Stimulated activated CD4-positive, alpha-beta T cell treated with anti-CD3 and anti-CD28 coated beads, TNF-alpha, amount 100 ng/mL, for 4 hours (primary cell): ENCODE measurements at places on chromosomes 5 and 9.

DNA sequence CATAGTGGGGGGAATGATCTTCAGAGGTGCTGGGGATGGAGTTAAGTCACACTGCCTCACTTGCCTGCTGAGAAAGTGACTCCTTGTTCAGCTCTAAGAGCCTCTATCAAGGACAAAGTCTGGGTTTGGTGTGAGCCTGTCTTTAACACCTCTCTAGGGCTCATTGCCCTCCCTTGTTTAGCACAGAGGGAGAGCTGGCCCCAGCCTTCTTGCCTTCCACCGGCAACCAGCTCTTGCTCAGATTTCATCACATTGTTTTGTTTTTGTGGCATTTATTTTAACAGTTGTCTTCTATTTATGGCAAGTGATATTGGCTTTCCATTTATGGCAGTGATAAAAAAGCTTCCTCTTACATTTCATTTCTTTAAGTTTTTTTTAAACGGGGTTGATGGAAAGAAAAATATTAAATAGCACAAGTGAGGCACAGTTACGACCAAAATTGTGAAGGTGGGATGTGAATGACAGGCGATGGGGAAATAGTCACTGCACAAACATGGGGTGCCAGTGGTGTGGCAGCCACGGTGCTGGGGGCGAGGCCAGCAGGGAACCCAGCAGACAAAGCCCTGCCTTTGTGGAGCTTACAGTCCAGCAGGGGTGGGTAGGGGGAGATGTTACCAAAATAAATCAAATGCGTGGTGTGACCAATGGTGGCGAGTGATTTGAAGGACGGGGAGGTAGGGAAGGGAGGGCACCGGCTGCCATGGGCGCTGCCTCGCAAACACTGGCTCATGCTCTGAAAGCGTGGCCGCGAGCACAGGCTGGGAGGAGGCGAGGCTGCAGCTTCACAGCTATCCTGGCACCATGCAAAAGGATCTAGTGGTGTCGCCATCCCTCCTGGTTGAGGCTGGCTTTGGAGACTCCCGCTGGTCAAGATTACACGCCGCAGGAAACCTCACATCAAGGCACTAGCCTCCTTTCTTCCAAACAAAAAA lies 21.2 kb upstream of the UNC5A start:
- no peak for DNase-seq

DNA sequence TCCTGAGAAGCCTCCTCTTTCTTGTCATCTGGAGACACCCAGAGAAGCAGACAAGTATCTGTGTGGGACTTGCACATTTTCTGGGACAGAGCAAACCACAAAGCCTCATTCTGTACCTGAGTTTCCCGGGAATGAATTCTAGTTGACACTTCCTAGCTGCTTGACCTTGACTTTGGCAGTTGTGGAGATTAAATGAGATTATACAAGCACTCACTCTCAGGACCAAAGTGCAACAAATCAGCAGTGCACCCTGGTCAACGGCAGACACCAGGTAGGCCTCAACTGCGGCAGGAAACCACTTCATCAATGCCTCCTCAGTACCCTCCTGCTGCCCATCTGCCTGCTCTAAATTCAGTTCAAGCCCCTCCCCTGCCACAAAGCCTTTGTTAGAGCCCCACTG lies 114.7 kb upstream of the PANK3 start:
- no peak for DNase-seq

DNA sequence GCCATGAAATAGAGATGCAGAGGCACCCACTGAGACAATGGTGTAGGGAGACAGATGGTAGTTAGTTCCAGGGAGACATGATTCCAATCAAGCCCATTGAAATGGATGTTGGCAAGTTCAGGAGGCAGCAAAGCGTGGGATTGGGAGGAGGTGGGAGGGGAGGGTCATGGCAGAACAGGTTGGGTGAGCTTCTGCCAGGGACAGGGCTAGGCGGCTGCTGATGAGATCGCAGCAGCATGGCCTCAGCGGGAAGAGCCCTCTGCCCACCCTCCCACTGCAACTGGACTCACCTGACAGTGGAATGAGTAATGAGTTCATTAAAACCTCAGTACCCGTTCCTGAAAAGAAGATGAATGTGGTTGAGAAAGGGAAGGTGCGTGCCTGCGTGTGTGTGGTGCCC lies 418.2 kb downstream of the CDK5RAP2 start:
- DNase-seq: no peak

DNA sequence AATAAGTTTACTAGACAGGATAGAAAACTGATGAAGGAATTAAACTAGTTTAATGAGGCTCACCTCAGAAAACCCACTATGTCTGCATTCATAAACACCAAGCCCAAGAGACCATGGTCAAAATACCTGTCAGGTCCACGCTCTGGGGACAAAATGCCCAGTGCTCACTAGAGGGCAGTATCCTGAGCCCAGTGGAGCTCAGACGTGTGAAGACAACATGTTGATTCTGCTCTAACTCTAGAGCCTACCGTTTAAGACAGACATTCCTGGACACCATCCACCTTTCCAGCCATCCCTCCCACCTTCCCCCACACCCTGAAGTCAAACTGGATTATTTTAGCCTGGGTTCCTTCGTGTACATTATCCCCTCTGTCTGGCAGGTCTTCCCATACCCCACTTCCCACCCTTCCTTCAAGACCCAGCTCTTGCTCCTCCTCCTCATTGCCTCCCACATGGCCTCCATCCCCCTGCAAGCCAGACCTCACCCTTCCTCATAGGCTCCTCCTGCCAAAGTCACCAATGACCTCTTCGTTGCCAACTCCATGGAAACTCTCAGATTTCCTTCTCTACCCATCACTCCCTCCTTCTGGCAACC lies 142.3 kb upstream of the FSTL4 start:
- no peak for DNase-seq

- DNase-seq: no peak
Measured at GRCh38 chr5:56496581-56497063, 263.5 kb upstream of the ANKRD55 start.

GRCh38 chr5:164504141-164504772 lies 998.8 kb downstream of the MAT2B start:
- DNase-seq: no peak

GRCh38 chr9:107175041-107175440 lies 108.0 kb upstream of the RAD23B start:
- no peak for DNase-seq

- no peak for DNase-seq
Measured at GRCh38 chr9:121178676-121179372, 22.8 kb downstream of the RAB14 start.

- DNase-seq: no peak
Measured at GRCh38 chr5:63686181-63686580, 276.1 kb downstream of the HTR1A start.

DNA sequence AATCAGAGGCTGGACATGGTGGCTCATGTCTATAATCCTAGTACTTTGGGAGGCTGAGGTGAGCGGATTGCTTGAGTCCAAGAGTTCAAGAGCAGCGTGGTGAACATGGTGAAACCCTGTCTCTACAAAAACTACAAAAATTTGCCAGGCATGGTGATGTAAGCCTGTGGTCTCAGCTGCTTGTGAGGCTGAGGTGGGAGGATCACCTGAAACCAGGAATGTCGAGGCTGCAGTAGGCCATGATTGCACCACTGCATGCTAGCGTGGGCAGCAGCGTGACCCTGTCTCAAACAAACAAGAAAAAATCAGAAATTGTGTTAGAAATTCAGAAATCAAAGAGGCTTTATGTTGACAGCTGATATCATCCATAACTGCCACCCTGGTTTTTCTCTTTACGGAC lies 21.4 kb downstream of the JMY start:
- no peak for DNase-seq

GRCh38 chr9:121950866-121951265 lies 142.2 kb downstream of the TTLL11 start:
- DNase-seq: no peak

DNA sequence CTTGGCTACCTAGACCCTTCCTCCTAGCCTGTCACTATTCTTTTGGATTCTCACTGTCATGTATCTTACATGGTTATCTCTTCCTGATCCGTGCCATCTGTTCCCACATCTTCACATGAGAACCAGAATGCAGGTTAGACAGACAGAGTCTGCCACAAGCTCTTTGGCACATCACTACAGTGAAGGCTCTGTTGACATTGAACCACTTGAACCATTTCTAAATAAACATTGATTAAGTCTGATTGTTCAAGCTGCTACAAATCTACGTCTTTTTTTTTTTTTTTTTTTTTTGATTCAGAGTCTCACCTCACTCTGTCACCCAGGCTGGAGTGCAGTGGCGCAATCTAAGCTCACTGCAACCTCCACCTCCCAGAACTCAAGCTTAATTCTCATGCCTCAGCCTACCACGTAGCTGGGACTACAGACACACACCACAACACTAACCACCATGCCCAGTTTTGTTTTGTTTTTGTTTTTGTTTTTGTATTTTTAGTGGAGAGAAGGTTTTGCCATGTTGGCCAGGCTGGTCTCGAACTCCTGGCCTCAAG lies 85.1 kb upstream of the LRRTM2 start:
- DNase-seq: no peak

GRCh38 chr5:124622851-124623250 lies 123.6 kb downstream of the ZNF608 start:
- no peak for DNase-seq

- DNase-seq: no peak
Measured at GRCh38 chr9:70878576-70878975, 242.8 kb downstream of the TRPM3 start.

- DNase-seq: no peak
Measured at GRCh38 chr5:153153086-153153485, 337.4 kb upstream of the GRIA1 start.

- DNase-seq: no peak
Measured at GRCh38 chr9:78397454-78397853, 100.5 kb downstream of the PSAT1 start.

DNA sequence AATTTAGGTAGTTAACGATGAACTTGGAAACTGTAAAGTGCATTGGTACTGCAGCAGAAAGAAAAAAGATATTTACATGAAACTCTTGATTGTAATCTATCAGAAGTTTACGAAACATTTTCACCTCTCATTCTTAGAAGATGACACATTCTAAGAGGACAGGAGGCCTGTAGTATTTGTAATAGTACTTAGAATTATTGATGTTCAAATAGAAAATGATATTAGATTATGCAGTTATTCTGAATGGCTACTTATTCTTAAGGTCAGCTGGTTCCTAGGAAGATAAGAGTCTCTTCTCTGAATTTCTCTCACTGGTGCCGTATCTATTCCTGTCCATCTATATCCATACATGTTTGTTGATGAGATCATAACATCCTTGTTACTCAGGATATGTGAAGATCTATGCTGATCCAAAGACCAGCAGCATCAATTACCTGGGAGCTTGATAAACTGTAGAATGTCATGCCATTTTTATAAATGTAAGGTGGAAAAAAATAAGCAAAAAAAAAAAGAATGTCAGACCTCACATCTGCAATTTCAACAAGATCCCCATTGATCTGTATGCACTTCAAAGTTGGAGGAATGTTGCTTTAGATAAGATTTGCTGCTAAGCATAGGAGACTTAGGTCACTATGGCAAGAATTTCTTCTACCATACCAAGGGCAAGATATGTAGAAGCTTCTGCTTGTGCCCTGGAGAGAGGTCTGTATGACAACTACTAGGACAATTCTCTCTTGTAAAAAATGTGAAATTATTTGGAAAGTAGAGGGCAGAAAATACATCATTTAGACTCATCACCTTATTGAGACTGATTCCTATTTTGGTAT lies 42.4 kb upstream of the RICTOR start:
- no peak for DNase-seq

DNA sequence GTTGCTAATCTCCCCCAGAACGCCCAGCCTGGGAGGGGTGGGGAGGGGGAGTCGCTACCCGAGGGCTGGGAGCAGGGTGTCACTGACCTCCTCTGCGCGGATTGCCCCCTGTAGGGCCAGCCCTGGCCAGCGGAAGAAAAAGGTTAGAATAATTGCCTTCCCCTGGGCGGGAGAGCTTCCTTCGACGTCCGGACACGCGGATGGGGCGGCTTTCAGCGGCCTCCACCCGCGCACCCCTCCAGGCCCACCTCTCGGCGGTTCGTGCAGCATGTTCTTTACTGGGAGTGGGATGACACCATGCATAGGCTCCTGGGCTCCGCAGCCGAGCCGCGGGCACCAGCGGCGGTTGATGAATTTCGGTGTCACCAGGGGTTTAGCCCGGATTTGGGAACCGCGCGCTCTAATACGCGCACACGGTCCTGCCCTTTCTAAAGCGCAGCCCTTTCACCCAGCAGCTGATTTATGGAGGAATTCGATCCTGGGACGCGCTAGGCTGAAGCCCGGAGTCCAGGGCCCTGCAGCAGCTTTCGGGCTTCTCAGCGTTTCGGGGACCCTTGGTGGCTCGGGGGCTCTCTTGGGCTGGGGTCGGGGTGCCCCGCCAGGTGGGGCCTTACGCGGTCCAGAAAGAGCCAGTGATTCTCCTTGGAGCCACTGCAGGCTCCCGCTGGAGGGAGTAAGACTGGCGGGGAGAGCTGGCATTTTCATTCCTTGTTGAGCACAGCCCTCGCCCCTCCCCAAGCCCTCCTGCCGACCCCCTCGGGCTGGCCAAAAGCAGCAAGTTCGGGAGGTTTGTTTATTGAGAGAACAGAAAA lies 10.1 kb downstream of the LMX1B start:
- no peak for DNase-seq

GRCh38 chr5:180601591-180602480 lies 10.5 kb upstream of the SCGB3A1 start:
- no peak for DNase-seq

DNA sequence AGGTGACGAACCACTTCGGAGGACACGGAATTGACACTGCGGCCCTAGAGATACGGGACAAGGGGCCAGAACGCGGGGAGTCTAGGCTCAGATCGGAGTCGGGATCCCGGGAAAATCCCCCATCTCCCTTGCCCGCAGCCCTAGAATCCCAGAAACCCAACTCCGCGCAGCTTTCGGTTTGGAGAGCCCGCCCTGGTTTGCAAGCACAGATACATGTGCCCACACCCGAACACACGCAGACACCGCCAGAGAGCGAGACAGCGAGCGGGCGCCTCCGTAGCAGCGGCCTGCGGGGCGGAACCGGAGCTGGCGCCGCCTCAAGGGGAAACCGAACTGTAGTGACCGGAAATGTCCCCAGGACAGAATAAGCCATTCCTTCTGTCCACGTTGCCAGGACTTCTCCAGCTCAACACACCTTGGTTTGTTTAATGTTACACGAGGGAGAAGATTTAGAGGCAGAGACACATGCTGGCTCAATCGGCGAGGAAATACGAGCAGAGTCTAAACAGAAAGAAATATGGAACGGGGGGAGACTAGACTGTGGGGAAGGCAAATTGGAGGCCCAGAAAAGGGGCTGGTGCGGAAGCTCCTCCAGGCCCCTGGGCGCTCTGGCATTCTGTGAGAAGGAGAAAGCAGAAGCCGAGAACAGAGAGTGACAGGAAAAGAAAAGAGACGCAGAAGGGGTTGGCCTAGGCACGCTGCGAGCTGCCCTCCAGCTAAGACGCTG lies 2.9 kb upstream of the PAX5 start:
- peak; percentile 41 for DNase-seq

GRCh38 chr9:75979362-75979761 lies 88.9 kb downstream of the PCSK5 start:
- DNase-seq: no peak

DNA sequence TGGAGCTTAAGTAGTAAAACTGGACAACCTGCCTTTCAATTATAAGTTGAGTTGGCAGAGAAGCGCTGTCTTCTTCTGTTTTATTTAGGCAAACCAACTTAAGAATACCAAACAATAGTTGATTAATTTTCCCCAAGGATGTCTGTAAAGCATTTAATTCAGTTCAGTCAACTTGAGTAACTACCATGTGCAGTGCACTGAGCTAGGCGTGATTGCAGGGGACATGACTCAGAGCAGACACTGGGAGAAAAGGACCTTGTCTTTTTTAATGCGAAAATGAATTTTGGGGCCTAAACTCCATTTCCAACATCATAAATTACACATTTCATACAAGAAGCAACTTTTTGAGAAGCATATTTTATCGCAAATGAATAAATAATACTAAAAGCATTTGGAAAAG lies 66.3 kb downstream of the FBXL7 start:
- DNase-seq: no peak

GRCh38 chr5:84213861-84214260 lies 170.8 kb downstream of the EDIL3 start:
- no peak for DNase-seq
